Neuronal stem cell (in vitro differentiated cells): ENCODE measurements at places on chromosomes 11 and 22.
A peak's percentile ranks its signal among the peaks of the same experiment; 100 is the strongest.

GRCh38 chr11:6671991-6672390 is 11.1 kb downstream of the MRPL17 start:
- no peak for DNase-seq

DNA sequence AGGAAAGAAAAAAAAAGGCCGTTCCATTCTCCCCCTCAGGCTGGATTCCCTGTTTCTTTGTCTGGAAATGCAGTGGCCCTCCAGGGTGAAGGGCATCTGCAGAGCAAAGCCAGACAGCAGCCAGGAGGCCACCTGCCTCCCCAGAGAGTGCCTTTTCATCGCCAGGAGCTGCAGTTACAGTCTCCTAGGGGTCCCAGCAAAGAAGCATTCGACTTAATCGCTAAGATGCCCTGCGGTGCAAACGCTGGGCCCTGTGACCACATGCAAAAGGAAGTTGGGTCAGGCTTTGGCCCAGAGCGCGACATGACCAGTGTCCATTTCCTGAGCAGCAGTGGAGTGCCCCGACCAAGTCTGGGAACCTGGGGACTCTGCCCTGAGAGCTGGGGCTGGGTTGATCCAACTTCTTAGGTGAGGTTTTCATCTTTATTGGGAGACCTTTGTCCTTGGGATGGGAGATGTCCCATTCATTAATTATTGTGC is 304.6 kb downstream of the OPCML start:
- no peak for DNase-seq

- no peak for DNase-seq
Measured at GRCh38 chr22:40728731-40729189, 49.5 kb downstream of the MCHR1 start.

- no peak for DNase-seq
Measured at GRCh38 chr11:105208019-105208418, 68.5 kb upstream of the CARD18 start.

DNA sequence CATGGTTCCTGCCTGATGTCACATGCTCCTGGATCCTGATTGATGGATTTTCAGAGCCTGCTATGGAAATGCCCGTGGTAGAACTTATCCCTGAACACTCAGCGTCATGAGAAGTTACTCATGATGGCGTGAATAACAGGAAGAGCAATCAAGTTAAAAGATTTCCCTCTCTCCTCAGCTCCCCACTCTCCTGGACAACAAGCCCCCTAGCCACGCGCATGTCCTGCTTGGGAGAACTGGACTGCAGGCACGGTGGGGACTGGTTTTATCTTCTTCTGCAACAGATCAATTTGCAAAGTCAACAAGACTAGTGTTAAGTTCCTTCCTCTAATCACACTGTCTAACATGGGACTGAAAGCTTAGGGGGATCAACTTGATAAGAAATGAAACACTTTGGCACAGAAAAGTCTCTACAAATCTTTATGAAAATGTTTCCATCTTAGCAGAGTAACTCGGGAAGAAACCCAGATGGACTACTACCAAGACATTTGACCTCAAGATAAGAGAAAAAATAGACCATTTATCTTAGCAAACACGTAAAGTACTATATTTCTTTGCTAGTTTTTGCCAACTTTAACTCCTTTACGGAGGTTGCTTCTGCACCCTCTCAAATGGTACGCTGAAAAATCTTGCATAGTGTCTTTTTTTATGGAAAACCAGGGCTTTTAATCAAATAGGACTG is 27.6 kb downstream of the POU2AF1 start:
- DNase-seq = no peak

DNA sequence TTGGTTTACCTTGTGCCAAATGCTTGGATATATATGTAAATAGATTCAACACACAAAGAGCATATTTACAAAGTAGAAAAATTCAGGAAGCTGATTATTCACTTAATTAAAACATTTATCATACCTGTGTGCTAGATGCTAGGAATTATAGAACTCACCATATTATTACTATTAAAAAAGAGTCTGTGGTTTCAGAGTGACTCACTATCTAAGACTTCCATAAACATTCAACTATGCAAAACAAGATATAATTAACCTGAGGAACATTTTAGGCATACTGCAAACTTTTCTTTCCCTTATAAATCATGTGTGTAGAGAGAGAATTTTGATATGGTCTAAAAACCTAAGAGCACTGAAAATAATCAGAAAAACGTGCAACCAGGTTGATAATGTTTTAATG is 27.3 kb downstream of the CTSC start:
- no peak for DNase-seq

DNA sequence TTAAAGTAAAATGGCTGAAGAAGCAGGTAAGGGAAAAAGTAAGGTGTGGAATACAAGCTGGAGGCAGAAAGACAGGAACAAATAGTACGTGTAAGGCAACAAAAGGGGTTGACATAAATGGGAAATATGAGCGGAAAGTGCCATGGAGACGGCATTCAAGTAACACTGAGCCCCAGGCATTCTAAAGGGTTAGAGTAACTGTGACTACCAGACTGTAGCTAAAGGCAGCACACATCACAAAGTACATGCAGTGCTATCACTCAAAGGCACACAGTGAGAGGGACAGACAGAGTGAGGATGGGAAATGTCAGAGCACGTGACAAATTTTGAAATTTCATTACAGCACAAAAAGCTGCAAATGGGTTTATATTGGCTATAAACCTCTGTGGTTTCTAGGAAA is 13.9 kb upstream of the MAML2 start:
- DNase-seq = no peak

DNA sequence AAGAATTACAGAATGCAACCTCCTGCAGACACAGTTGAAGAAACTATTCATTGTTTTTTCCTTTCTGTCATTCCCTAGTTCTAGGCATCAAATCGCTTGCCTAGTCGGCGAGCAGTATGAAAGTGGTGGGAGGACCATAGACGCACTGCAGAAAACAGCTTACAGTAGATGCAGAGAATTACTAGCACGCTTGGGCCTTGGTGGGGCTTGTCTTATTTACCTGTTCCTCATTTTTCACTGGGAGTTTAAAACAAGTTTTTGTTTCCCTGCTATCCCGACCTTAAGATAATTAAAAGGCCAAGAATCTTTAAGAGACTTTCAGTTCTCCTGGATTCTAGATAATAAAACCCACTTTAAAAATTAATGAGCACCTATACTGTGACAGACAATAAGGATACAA is 713 bp upstream of the ARL14EP start:
- no peak for DNase-seq

- no peak for DNase-seq
Measured at GRCh38 chr11:133955081-133955891, 1.5 kb downstream of the IGSF9B start.

GRCh38 chr11:116517077-116517476 is 255.7 kb downstream of the BUD13 start:
- no peak for DNase-seq

DNA sequence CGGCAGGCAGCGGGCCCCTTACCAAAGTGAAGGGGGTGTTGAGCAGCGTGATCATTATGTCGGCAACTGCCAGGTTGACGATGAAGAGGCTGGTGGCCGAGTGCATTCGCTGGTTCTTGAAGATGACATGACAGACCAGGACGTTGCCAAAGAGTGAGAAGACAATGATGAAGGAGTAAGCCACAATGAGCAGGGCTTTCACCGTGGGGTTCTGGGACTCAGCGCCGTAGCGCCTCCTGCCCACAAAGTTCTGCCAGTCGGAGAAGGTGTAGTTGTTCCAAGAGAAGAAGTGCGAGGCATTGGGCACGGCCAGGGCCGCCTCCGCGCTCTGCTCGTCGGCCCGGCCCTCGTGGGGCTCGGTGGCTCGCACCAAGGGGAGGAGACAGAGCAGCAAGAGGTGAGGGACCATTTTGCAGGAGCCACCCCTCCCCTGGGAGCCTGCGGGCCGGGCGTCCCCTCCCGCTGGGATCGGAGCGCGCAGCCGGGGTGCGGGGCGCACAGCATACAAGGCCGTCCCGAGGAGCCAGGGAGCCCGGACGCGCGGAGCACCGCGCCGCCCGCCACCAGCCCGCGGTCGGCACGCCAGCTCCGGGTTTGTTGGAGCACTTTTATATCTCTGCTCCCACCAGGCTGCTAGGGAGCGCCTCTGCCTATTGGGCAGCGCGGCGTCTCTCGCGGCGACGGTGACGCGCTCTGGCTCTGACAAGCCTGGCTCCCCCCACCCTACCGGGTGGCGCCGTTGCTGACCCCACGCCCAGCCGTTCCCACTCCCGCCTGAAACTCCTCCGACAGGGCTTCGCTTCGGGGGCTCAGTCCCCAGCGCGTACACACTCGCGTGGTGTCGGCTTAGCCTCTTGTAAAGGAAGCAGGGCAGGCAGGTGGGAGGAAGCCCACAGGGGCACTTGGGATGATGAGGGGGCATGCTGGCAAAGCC is at the start of gene GPR83:
TSS of gene GPR83 (minus strand) at position 581 of the 934 bp plus-strand sequence. CDS start at position 409, 172 bp downstream.
- peak; percentile 49 for DNase-seq

DNA sequence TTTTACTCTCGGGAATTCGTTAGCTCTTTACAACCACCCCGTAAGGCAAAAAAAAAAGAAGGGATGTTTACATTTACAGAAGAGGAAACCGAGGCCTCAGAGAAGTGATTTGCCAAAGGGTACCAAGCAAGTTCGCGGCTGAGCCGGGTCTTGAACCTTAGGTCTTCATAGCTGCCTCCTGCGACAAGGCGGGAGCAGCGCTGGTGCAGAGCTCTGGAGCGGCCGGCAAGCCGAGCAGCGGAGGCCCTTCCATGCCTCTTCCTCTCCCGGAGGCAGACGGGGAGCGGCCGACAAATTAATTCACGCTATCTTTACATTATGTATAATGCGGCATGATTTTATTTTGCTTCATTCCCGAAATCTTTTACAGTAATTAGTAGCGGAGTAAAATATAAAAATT is 536.3 kb downstream of the INSC start:
- DNase-seq = no peak
